ENCODE measurements at places on chromosomes 2 and 18.

GRCh38 chr2:241146286-241146685, 3.0 kb downstream of the PASK start:
- DNase-seq = no peak

DNA sequence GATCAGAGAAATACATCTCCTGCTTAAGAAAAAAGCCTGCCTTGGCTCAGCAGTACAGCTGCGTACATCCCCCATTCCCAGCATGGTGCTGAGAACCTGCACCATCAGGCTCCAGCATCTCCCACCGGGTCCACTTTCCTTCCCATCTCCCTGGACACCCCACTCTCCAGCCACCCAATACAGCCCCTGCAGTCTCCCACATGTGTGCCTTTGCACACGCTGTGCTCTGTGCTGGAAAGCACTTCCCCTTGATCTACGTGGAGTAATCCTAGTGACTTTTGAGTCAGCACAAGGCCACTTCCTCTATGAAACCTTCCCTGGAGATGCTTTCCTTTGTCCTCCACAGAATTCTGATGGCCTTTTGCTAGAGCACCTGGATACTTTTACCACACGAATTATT, 17.0 kb downstream of the STAT1 start:
- no peak for DNase-seq

GRCh38 chr18:48621240-48621639, 82.4 kb downstream of the CTIF start:
- DNase-seq = no peak

DNA sequence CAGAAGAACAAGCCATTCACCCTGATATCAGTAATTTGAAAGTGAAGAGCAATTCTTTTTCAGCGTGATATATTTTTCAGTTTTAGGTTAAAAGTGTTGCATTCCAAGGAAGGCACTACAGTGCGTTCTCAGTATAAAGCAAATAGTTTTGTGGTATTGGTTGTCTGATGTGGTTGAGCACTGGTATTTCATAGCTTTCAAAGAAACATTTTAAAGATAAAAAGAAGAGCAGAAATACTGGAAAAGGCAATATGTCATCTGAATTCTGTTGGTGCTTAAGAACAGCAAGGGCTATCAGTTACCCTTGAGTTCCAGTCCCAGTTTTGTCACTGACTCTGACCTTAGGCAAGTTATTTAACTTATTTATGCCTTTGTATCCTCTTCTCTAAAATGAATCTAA, 191.6 kb downstream of the BABAM2 start:
- DNase-seq = no peak

- DNase-seq = no peak
These were observed 47.5 kb downstream of the LMAN2L start for GRCh38 chr2:96692094-96692971.

- DNase-seq = no peak
These were observed 631 bp downstream of the RPL31 start for GRCh38 chr2:101002562-101003277.

Measured in activated naive CD4-positive, alpha-beta T cell treated with Interleukin-2 at 50 U/mL for 16 hours (primary cell).